ACHN (cell line): ENCODE measurements at places on chromosomes 3 and 15.

- peak; percentile 60 for DNase-seq
These were observed 535.1 kb downstream of the NLGN1 start for GRCh38 chr3:173932624-173933023.

DNA sequence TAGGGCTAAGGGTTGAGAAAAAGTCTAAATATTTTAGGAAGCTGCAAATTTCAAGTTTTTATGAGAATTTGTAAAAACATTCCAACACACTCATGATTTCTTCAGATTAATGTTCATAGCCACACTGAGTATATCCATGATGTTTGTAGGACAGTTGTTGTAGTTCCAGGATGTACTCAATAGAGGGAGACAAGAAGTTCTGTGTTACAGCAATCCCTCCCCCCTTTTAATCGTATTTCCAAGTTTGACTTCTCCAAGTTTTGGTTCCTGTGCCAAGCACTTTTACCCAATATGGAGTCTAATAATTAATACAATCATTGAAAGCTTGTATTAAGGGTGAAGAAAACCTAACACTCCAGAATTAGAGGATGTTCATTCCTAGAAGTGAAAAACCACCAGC lies 143.4 kb downstream of the FEZF2 start:
- DNase-seq = peak; percentile 27

- DNase-seq = no peak
These were observed 13.1 kb downstream of the FLNB start for GRCh38 chr3:58021072-58021959.

- DNase-seq = no peak
These were observed 27.3 kb downstream of the SPTSSB start for GRCh38 chr3:161343986-161344385.

DNA sequence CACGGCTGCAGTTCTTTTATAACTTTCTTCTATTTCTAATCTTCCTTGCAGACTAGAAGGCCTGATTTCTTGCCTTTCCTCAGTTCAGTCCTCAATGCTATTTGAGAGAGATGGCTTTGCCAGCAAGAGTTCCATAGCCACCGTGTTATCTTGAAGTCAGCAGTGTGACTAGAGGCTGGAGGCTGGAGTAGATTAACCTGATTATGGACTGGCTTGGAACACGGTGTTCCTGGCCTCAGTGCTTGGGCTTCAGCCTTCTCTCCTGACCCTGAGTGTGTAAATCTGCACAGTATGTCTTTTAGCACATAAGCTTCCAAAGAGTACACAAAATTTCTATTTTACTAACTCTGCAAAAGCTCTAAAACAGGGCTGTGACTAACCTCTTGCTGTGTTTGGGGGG lies 61.4 kb downstream of the CCDC54 start:
- no peak for DNase-seq

DNA sequence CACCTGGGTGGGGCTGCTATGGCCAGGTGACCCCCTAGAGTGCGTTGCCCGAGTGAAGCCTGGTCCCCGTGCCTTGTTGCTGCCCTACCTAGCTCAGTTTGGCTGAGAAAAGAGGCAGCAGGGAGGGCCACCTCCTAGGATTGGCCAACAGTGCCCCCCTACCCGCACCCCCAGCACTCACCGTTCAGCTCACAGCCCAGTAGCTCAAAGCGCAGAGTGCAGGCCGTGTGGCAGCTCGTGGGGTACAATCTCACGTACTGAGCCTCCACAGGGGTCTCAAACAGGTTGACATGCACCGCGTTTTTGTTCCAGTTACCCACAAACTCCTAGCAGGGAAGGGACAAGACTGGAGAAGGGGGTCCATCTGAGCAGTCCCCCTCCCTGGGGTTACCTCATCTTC lies 7.6 kb downstream of the MFGE8 start:
- DNase-seq = no peak

DNA sequence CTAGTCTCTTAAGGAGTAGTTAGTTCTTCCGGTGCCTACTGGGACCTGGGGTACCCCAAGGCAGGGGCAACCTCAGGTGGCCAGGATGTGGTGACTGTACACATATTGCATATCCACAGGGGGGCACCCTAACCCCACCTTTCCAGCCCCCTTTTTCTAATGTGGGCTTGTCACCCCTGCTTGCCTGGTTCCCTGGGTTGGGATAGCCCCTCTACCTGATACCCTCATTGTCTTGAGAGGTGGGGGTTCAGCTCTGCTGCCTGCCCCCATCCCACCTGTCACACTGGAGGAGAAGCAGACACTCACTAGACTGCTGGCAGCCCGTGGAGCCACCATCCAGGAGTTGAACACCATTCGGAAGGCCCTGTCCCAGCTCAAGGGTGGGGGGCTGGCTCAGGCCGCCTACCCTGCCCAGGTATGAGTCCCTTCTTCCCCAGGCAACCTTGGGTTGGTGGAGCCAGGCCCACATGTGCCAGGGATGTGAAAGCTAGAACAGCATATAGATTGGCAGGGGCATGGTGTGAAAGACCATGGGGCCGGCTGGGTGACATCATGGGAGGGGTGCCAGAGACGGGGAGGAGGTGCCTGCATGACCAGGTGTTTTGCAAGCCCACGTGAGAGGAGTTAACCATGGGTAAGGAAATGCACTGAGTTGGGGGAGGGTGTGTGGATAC lies 4.0 kb downstream of the GLYCTK start:
- peak; percentile 16 for DNase-seq

DNA sequence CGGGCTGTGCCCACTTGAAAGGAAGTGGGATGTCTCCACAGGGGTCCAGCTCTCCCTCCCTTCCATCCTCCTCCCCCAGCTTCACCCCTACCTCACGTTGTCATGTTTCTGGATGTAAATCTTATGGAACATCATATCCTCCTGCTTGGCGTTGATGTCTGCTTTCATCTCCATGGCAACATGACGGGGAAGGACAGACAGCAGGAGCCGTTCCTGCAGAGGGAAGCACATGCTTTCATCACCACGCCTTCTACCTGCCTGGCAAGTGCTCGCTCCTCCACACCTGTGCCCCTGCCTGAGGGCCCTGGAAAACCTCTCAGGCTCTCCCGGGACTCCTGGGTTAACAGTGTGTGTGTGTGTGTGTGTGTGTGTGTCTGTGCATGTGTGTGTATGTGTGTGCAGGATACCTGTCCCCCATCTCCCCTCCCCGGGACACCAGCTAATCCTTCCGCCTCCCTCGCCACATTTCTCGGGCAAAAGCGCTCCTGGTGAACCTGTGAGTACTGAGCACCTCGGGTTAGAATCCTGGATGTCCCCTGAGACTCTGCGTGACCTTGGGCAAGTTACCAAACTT lies 101.1 kb downstream of the ADCY5 start:
- no peak for DNase-seq

GRCh38 chr3:45991341-45991740 lies 4.3 kb downstream of the FYCO1 start:
- no peak for DNase-seq

GRCh38 chr3:117660941-117661817 lies 951.6 kb downstream of the TUSC7 start:
- no peak for DNase-seq
